ENCODE measurements at places on chromosomes 3 and 15.

DNA sequence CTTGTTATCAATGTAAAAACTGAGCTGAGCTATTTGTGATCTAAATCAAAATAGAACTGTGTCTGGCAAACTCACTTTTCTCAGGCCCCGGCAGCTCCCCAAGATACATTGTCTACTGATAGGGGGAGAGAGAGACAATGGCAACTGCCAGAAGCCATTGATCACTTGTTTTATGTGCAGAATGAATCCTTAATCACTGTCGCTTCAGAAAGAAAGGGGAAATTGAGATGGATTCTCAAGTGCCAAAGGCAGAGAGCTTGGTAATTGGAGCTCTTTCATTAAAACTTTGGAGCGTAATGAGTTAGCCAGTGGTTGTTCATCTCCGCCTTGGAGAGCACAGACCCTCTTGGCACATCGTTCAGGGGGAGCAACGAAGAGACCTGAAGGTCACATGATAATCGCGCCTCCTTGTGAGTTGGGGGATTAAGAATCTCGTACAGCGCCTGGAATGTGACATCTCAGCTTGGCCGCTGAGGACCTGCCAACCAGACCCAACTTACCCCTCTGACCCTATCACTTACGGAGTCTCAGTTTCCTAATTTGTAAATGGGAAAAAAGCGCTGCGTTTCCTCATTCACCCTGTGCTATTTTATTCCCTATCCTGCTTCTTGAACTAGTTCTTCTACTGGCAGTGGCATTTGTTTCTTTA, 252.8 kb downstream of the VPS13C start:
- no peak for DNase-seq

DNA sequence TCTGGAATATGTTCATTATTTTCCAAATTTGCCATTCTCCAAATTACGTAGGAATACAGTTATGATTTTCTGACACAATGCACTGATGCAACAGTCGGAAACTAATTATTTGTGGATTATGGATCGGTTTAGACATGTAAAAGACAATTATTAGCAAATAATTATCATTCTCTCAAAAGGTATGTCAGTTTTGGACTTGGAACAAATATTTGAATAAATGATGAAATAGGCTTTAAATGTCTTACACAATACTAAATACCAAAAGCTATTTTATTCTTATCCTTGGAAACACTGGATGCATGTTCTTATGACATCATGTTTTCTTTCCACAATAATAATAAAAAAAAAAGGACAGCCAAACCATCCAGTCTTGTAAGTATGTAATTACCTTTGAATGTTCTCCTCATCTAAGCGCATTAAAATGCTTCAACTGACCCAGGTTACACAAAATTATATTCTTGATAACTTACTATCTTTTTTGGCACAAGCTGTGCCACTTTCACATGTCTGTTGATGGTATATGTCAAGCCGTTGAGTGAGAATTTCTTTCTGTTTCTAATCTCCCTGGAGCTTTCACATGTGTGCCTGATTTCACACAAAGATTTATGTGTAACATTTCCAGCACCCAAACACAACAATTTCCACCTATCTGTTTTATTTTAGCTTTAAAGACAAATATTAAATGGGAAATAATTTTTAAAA, 238.5 kb upstream of the ZNF385D start:
- DNase-seq: no peak

DNA sequence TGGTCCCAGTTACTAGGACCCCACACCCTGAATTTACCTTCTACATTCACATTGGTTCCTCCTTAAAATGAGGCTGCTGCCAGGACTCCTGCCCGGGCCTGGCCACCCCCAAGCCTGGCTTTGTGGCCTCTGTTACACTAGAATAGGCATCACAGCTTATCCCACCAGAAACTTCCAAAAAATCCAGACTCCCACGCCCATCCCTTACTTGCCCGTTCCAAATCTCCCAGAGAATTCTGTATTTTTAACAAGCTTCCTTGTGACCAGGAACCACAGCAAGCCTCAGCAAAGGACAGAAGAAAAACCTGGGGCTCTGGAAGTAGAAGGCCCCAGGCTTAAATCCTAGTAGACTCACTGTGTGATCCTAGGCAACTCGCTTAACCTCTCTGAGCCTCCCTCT, 36.0 kb upstream of the SLC6A1 start:
- DNase-seq: no peak

DNA sequence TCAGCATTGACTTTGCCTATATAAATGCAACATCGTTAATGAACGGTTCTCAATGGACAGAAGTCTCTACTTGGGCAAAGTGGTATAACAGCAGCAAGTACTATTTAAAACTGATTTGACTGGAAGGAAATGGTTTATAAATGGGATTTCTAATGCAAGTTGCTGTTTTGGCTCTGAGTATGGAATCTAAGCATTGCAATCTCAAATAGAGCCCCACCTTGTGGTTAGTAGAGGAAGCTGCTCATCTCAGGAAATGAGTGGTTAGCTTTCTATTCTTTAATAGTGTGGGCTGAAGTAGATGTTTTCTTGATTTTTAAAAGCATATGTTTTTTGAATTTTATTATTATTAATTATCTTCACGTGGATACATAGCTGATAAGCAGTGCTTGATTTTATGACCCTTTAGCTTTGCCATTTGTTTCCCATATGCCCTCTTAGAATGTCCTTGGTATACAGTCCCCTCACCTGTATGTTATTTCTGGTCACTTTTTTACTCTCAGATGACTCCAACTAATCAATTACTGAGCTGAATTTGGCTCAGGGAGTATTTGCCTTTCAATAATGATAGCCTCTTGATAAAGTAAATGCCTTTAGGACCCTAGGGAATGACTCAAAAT, 67.1 kb downstream of the OXSM start:
- DNase-seq: peak; percentile 60

- DNase-seq: no peak
Measured at GRCh38 chr15:77035999-77036471, 34.9 kb downstream of the TSPAN3 start.

DNA sequence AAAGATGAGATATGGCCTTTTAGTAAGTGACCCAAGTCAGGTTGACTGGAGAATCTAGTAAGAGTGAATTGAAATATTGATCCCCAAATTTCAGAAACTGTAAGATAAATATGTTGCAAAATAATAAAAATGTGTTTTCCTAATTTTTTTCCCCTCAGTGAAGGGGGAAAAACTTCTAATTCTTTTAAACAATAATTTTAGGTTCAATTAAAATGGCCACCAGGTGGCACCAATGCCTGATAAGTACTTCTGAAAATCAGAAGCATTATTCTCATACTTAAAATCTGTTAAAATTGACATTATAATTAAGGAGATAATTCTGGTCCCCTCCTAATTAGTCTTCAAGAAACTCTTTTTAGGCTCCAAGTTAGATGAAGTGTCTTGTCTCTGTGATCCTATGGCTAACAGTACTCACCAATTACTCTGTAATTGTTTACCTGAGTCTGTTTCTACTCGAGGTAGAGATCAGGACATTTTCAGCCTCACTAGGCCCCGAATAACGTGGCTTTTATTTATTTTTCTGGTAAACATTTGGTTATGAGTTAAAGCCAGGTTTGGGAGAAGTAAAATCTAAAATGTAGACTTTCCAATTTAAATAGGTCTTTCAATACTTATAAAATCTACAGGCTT, 52.6 kb downstream of the NMD3 start:
- DNase-seq: no peak

Data from HuH-7.5 (cell line).